ENCODE measurements at places on chromosomes 3 and 15. TPM values are rescaled to one million over a fixed set of nuclear protein-coding genes. Genes with fewer than 3 reads are reported as not detected.

The CSPG5 gene
- total RNA-seq, result 3.2 TPM

The PDE12 gene
- 22.8 TPM for total RNA-seq

The CCNDBP1 gene
- 62.5 TPM for total RNA-seq

The PLCH1 gene
- 0.03 TPM for total RNA-seq

The ONECUT1 gene
- total RNA-seq, result 0.18 TPM

The POLQ gene
- total RNA-seq, result 11.9 TPM

The NUP210 gene
- total RNA-seq, result 36.8 TPM

The HAPLN3 gene
- 168 TPM for total RNA-seq

The KLHL40 gene
- not detected for total RNA-seq

The ROPN1 gene
- total RNA-seq, result not detected

The SH3GL3 gene
- total RNA-seq, result not detected

The SPATA12 gene
- 0.10 TPM for total RNA-seq

The ZNF502 gene
- total RNA-seq, result not detected

The C15orf62 gene
- total RNA-seq, result 0.33 TPM

The TLE3 gene
- 132 TPM for total RNA-seq

The RLBP1 gene
- total RNA-seq, result not detected

The VIPR1 gene
- total RNA-seq, result 0.41 TPM

The SNX22 gene
- total RNA-seq, result 2.3 TPM

DNA sequence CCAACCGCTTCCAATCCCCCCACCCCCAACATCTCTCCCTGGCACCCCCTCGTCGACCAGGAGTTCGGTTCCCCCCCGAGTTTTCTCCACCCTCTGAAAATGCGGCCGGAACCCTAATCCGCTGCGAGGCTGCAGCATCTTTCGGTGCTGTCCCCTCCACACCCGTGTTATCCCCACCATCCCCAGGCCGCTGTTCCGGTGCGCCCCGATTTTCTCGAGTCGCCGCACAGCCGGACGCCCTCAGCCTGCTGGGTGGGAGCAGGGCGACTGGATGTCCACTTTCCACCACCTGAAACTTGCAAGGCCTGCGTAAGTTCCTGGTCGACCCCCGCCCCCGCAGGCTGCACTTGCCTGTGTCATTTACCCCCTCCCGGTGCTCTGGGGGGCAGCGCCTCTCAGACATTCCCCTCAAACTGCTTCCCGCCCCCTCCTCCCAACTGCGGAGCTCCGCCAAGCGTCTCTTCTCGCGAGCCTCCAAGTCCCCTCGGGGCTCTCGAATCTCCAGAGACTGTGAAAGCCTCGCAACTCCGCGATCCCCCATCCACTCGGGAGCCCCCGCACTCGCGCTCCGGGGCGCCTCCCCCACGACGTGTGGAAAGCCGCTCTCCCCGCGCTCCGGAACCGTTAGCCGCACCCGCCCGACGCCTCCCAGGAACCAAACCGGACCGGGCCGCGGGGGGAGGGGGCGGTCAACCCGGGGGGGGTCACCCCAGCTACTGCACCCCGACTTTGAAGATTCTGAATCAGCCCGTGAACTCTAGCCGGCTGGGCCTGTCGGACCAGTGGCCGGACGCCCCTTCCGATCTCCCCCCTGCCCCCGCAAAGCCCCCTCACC is 566 bp downstream of the ETV5 start:
- DNase-seq, result no peak

- DNase-seq, result no peak
These were observed 422.6 kb downstream of the FOXP1 start for GRCh38 chr3:71160785-71161546.

GRCh38 chr3:157520485-157521150 is 17.4 kb upstream of the VEPH1 start:
- no peak for DNase-seq

- DNase-seq, result no peak
These were observed 16.4 kb downstream of the ESYT3 start for GRCh38 chr3:138450704-138451424.

DNA sequence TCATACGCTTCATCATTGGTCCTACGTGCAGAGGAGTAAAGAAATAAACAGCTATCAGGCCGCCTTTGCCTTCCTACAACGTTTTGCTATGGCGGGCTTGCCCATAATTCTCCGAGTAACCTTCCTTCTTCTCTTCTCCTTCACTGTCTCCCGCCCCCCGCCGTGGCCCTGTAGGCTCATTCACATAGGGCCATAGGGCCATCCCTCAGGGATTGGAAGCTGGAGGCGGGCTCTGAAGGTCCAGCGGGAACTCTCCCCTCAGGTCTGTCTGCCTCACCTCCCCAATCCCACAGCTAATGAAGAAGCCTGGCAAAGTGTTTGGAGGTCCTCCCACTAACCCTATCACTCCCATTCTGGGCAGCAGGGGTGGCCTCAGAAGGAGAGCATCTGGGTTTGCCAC is 43.6 kb downstream of the SEMA5B start:
- DNase-seq, result no peak

- DNase-seq, result no peak
These were observed 18.1 kb upstream of the BSN start for GRCh38 chr3:49535971-49536874.

DNA sequence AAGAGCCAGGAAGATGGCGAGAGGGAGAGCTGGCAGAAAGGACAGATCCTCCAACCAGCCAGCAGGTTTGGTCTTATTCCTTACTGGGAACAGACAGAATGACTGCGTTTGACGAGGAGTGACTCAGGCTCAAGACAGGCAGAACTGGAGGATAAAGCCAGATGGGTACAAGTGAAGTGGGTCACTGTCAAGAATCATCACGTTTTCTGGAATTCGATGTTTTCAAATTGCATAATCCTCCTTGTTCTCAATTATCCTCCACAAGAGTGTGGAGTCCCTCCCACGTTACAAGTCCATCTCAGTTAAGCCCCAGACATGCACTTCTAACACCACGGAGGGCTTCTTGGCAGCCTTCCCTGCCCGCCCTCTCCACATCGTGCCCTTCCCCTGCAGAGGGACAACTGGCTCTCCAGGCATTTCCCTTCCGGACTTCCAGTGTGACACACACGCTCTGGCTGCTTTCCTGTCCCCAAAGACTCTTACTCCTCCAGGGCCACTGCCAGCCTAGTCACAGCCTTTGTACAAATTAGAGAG is 183.1 kb downstream of the CHST2 start:
- DNase-seq, result no peak

DNA sequence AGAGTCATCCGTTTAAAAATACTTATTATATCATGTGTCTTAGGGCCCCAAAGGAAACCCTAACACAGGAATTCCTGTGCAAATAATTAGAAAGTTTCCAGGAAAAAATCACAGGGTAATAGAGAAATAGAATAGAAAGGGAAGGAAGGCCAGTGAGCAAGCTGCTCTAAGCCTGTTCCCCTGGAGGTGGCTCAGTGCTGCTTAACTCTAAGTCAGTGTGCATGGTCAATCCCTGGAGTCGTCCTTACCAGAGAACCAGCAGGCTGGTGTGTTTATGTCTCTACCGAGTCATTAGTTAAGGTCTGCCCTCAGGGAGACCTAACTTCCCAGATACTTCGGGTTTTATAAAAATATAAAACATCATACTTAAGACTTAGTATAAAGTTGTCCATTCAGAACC is 21.0 kb upstream of the MCF2L2 start:
- no peak for DNase-seq

- no peak for DNase-seq
These were observed 1094.9 kb upstream of the EPHA6 start for GRCh38 chr3:95719481-95719880.

DNA sequence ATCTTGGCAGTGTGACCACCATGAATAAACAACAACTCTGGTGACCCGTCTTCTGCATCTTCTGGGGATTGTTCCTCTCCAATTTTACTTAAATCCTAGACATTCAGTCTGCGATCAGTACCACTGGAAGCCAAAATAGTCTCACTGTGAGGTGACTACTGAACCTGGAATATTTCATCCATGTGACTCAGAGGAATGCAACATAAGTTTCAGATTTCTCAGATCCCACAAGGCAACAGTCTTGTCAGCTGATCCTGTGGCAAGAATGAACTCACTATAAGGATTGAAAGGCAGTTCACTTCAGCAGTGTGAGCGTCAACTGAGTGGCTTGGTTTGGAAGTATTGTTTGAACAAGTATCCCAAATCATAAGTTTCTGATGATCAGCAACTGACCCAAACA is 13.2 kb downstream of the NSUN3 start:
- DNase-seq, result no peak

GRCh38 chr3:179074656-179075055 is 3.0 kb upstream of the ZMAT3 start:
- DNase-seq, result no peak

DNA sequence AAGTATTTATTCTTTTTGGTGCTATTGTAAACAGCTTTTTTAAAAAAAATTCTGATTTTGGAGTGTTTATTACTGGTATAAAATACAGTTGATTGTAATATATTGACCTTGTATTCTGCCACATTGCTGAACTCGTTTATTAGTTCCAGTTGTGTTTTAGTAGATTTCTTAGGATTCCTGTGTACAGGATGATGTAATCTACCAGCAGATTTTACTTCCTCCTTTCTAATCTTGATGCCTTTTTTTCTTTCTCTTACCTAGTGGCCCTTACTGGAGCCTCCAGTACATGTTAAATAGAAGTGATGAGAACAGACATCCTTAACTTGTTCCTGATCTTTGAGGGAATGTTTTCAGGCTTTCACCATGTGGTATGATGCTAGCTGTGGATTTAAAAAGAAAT is 70.4 kb upstream of the KY start:
- no peak for DNase-seq

DNA sequence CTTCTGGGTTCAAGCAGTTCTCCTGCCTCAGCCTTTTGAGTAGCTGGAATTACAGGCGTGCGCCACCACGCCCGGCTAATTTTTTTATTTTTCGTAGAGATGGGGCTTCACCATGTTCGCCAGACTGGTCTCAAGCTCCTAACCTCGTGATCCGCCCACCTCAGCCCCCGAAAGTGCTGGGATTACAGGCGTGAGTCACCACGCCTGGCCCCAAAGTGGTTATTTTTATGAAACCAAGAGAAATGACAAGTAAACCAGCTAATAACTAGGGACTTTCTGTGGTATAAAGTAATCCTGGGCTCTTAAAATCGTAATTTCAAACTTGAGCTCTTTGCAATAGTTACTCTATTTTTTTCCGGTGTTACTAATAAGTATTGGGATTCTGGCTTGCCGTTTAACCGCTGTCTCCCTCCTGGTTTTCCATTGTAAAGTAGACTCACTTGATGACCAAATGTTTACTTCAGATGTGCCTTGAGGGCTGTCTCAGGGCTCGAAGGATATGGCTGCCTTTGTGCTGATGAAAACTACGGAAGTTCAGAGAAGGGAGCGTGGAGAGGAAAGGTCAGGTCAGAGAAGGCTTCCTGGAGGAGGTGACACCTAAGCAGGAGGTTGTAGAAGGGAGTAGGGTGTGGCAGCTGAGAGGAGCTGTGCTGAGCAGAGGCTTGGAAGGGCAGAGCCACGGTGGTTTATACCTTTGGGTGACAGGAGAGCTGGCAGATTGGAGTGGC is 4.2 kb downstream of the ZSCAN2 start:
- no peak for DNase-seq

DNA sequence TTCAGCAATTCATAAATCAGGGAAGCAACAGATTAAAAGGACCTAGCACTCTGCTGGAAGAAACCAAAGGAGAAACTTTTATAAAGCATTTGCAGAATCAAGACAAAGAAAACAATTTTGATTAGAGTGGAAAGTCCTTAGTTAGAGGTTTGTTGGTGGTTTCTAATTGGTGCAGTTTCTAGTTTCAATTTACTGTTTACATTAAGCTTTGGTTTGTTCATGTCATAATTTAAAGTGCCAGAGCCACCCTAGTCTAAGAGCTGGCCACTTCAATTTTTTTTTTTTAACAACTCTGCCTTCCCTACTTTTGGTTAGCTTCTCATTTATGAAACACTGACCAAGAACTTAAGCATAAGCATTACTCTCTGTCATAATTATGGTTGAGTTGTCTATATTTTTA is 1428.2 kb upstream of the GBE1 start:
- DNase-seq, result no peak

- DNase-seq, result no peak
These were observed 416.5 kb downstream of the TBL1XR1 start for GRCh38 chr3:176780766-176781165.

GRCh38 chr15:48020166-48020565 is 100.6 kb upstream of the SLC24A5 start:
- DNase-seq, result no peak

- DNase-seq, result peak; percentile 77
These were observed 233.9 kb upstream of the CADM2 start for GRCh38 chr3:84724877-84725276.

DNA sequence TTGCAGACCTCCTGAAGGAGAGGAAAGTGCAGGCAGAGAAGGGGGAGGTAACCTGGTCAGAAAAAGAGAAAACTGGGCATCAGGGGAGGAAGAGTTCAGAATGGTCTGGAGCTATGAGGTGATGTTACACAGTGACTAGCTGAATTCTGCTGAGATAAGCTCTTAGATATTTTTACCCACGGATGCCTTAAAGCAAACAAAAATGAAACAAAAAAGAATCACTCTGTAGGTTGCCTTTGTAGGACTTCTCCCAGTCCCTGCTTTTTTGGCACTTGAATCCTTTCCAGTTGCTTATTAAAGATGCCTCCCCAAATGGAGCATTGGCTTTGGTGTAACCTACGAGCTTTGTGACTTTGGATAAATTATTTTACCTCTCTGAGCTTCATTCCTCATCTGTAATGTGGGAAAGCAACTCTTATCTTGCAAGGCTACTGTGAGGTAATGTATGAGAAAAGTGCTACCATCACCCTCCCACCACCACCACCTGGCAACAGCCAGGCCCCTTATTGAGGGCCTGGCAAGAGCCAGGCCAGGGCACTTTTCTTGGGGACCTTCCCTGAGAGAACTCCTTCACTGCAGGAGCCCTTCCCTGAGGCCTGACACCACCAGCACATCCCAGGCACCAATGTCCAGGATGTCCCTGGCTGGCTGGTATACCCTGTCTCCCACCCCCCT is 2.7 kb downstream of the CCR1 start:
- no peak for DNase-seq

GRCh38 chr3:127857333-127857732 is 35.0 kb upstream of the MGLL start:
- DNase-seq, result no peak

- no peak for DNase-seq
These were observed 13.8 kb upstream of the OCA2 start for GRCh38 chr15:28112962-28113361.

GRCh38 chr3:156383441-156384025 is 171.4 kb downstream of the SSR3 start:
- no peak for DNase-seq

- DNase-seq, result no peak
These were observed 455.5 kb downstream of the MAGI1 start for GRCh38 chr3:65583188-65583587.

GRCh38 chr3:194588236-194588635 is 45.0 kb downstream of the TMEM44 start:
- no peak for DNase-seq

Measured in Panc1 (cell line).